Glutamatergic neuron (in vitro differentiated cells): ENCODE measurements at places on chromosomes 1 and 21.

GRCh38 chr1:50354813-50355212 is 68.4 kb downstream of the DMRTA2 start:
- no peak overlapping the region for H3K4me3 ChIP-seq
- H3K4me1 ChIP-seq = peaks cover 10% of the 10 kb centered on the region
- no peak for DNase-seq
- H3K36me3 ChIP-seq = peaks cover 14% of the 10 kb centered on the region
- H3K27ac ChIP-seq = no peak overlapping the region

GRCh38 chr1:94033849-94034248 is 87.1 kb downstream of the ABCA4 start:
- H3K4me1 ChIP-seq = peaks cover 1% of the 10 kb centered on the region
- DNase-seq = no peak
- H3K36me3 ChIP-seq = no peaks in the 10 kb centered on the region
- no peak overlapping the region for H3K4me3 ChIP-seq
- H3K27ac ChIP-seq = no peak overlapping the region

- no peak for DNase-seq
- no peak overlapping the region for H3K4me3 ChIP-seq
- no peak overlapping the region for H3K27ac ChIP-seq
- no peaks in the 10 kb centered on the region for H3K36me3 ChIP-seq
- H3K27me3 ChIP-seq = no peaks in the 10 kb centered on the region
Measured at GRCh38 chr1:79363430-79363829, 356.9 kb upstream of the ADGRL4 start.

DNA sequence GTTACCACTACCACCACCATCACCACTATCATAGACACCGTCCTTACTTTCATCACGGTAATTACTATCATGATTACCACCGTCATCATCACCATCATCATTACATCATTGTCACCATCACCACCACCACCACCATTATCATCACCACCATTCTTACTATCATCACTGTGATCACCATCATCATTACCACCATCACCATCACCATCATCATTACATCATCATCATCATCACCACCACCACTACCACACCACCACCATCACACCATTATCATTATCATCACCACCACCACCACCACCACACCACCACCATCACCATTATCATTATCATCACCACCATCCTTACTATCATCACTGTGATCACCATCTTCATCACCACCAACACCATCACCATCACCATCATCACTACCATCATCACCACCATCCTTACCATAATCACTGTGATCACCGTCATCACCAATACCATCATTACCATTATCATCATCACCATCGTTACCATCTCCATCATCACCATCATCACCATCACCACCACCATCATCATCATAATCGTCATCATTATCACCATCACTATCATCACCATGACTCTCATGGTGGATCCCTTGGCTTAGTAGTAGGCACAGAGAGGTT is 244.4 kb upstream of the C1orf174 start:
- no peak overlapping the region for H3K4me3 ChIP-seq
- no peaks in the 10 kb centered on the region for H3K36me3 ChIP-seq
- no peak overlapping the region for H3K27ac ChIP-seq
- H3K4me1 ChIP-seq = no peaks in the 10 kb centered on the region

GRCh38 chr1:230877146-230877923 is 9.0 kb upstream of the C1orf198 start:
- H3K4me1 ChIP-seq = peaks cover 6% of the 10 kb centered on the region
- DNase-seq = no peak
- H3K27ac ChIP-seq = no peak overlapping the region
- H3K4me3 ChIP-seq = no peak overlapping the region
- H3K36me3 ChIP-seq = no peaks in the 10 kb centered on the region
- H3K27me3 ChIP-seq = peaks cover 3% of the 10 kb centered on the region

DNA sequence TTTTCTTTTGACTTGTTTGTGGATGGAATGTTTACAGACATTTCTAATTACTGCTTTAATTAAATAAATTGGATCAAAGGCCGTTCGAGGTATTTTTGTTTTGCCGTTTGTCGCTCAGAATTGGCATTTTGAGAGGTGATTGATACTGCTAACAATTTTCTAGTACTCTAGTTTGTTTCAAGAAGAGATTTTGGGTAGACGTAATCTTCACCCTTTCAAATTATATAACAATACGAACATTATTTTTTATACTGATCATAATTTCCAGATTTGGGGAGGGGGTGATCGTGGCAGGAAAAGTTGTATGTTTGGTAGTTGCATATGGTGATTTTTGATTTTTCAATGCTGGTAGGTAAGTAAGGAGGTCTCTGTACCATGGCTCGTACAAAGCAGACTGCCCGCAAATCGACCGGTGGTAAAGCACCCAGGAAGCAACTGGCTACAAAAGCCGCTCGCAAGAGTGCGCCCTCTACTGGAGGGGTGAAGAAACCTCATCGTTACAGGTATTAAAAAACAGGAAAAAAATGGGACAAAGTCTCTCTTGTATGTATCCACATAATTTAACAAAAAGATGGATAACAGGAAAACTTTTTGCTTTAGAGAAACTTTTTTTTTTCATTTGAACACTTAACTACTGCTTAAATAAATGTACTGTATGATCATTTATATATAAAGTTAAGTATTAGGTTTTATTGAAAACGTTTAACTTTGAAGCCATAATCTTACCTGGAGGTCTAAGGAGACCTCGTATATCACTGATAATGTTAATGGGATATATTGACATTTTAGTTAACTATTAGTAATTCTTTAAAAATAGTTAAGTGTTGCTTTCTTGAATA is 1.7 kb downstream of the H3-3A start:
- no peaks in the 10 kb centered on the region for H3K36me3 ChIP-seq
- H3K4me1 ChIP-seq = peaks cover 38% of the 10 kb centered on the region
- H3K27me3 ChIP-seq = peaks cover 20% of the 10 kb centered on the region
- peak overlapping the region; percentile 98 for H3K27ac ChIP-seq

- peaks cover 7% of the 10 kb centered on the region for H3K4me1 ChIP-seq
- no peaks in the 10 kb centered on the region for H3K36me3 ChIP-seq
- peak overlapping the region; percentile 91 for H3K27ac ChIP-seq
- peak overlapping the region; percentile 100 for H3K4me3 ChIP-seq
- DNase-seq = peak; percentile 44
- H3K27me3 ChIP-seq = peaks cover 4% of the 10 kb centered on the region
Measured at GRCh38 chr1:26234644-26235370, 807 bp downstream of the CEP85 start.

- H3K27ac ChIP-seq = no peak overlapping the region
- no peak for DNase-seq
- no peaks in the 10 kb centered on the region for H3K36me3 ChIP-seq
- peaks cover 1% of the 10 kb centered on the region for H3K27me3 ChIP-seq
Measured at GRCh38 chr1:11963622-11964021, 16.6 kb upstream of the MFN2 start.

- H3K36me3 ChIP-seq = no peaks in the 10 kb centered on the region
- no peak overlapping the region for H3K4me3 ChIP-seq
- H3K4me1 ChIP-seq = no peaks in the 10 kb centered on the region
- DNase-seq = no peak
- H3K27me3 ChIP-seq = no peaks in the 10 kb centered on the region
Measured at GRCh38 chr1:94332952-94333351, 85.2 kb upstream of the ABCD3 start.

DNA sequence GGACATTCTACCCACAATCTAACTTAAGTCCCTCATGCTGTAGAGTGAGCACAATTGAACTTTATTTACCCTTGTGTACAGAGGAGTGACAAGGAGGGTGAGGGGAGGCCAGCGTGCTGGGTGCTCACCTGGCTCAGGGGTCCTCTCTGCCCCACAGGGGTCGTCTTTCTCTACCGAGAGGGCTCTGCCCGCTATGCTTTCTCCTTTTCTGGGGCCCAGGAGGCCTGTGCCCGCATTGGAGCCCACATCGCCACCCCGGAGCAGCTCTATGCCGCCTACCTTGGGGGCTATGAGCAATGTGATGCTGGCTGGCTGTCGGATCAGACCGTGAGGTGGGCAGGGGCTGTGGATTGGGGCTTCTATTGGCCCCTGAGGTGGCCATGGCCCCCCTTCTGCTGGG is 5.4 kb downstream of the BCAN start:
- DNase-seq = no peak
- peaks cover 21% of the 10 kb centered on the region for H3K4me1 ChIP-seq
- H3K27ac ChIP-seq = no peak overlapping the region
- no peak overlapping the region for H3K4me3 ChIP-seq
- H3K36me3 ChIP-seq = peaks cover 5% of the 10 kb centered on the region

GRCh38 chr1:100528871-100529270 is 9.1 kb upstream of the GPR88 start:
- no peak overlapping the region for H3K4me3 ChIP-seq
- H3K36me3 ChIP-seq = no peaks in the 10 kb centered on the region
- H3K4me1 ChIP-seq = peaks cover 10% of the 10 kb centered on the region
- H3K27me3 ChIP-seq = peaks cover 2% of the 10 kb centered on the region
- DNase-seq = no peak
- H3K27ac ChIP-seq = no peak overlapping the region

GRCh38 chr1:25049190-25049589 is 119.1 kb upstream of the RUNX3 start:
- H3K27ac ChIP-seq = peak overlapping the region; percentile 59
- H3K36me3 ChIP-seq = no peaks in the 10 kb centered on the region
- H3K4me1 ChIP-seq = peaks cover 13% of the 10 kb centered on the region
- H3K27me3 ChIP-seq = peaks cover 6% of the 10 kb centered on the region

DNA sequence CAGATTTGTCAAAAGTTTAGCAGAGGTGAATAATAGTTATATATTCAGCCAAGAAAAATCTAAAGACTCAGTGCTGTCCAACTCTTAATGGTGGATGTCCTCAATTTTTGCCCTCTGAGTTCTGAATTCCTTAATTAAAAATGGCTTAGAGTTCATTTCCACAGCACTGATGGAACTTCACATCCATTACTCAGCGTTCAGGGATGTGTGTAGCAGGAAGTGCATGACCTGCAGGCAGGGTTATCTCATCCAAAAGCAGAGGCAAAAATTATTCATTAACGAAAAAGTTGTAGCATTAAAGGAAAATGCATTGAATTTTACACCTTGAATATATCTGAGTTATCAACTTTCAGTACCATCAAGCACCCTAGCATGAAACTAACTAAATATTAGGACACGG is 96.7 kb downstream of the ZP4 start:
- H3K27me3 ChIP-seq = no peaks in the 10 kb centered on the region
- no peak overlapping the region for H3K4me3 ChIP-seq
- no peaks in the 10 kb centered on the region for H3K36me3 ChIP-seq
- no peak overlapping the region for H3K27ac ChIP-seq
- H3K4me1 ChIP-seq = peaks cover 2% of the 10 kb centered on the region
- no peak for DNase-seq

DNA sequence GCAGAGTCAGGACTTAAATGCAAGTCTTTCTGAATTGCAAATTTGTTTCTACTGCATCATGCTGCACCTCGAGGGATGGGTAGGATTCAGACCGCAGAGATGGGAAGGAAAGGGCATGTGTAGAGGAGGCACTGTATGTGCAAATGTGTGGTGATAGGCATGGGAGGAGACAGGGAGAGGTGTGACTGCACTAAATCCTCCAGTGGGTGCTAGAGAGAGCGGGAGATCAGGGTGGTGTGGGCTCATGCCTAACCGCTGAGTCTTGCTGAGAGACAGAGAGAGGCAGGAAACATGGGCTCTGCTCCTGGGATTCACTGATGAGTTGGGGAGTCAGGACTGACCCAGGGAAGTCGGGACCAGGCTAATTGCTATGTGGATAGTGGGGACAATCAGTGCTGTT is 61.1 kb downstream of the PTPRU start:
- H3K27me3 ChIP-seq = peaks cover 6% of the 10 kb centered on the region
- DNase-seq = peak; percentile 5
- no peaks in the 10 kb centered on the region for H3K4me1 ChIP-seq
- no peak overlapping the region for H3K4me3 ChIP-seq
- peaks cover 4% of the 10 kb centered on the region for H3K36me3 ChIP-seq

DNA sequence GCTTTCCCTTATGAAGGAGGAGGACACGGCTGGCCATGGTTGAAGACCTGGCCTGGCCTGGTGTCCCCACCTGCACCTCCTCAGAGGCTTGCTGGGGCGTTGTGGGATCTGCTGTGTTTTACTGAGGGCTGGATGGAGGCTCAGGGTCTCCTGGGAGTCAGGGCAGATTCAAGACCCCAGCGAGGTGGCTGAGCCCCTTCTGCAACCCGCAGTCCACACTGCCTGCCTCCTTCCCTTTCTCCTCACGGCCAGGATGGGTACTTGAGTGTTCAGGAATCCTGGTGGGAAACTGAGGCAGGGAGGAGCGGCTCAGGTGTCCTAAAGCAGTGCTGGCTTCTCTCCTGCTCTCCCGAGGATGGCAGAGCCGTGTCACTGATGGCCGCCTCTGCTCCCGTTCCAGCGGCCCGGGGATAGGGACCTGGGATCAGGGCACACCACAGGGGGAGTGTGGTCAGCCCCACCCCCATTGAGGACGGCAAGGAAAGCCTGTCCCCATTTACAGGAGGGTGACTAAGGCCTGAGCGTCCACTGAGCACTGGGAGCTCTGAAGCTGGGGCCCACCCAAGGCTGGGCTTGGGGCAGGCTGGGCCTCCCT is 47.5 kb downstream of the TRPM2 start:
- no peaks in the 10 kb centered on the region for H3K4me1 ChIP-seq
- H3K27ac ChIP-seq = no peak overlapping the region
- H3K36me3 ChIP-seq = no peaks in the 10 kb centered on the region
- H3K4me3 ChIP-seq = no peak overlapping the region
- DNase-seq = no peak

- H3K27me3 ChIP-seq = peaks cover under 1% of the 10 kb centered on the region
- H3K4me1 ChIP-seq = peaks cover 37% of the 10 kb centered on the region
- no peaks in the 10 kb centered on the region for H3K36me3 ChIP-seq
- no peak overlapping the region for H3K27ac ChIP-seq
- no peak for DNase-seq
Measured at GRCh38 chr1:225595974-225596551, 56.9 kb downstream of the ENAH start.

GRCh38 chr1:29521811-29522580 is 285.7 kb downstream of the PTPRU start:
- no peak overlapping the region for H3K4me3 ChIP-seq
- H3K27me3 ChIP-seq = peaks cover 8% of the 10 kb centered on the region
- DNase-seq = no peak

DNA sequence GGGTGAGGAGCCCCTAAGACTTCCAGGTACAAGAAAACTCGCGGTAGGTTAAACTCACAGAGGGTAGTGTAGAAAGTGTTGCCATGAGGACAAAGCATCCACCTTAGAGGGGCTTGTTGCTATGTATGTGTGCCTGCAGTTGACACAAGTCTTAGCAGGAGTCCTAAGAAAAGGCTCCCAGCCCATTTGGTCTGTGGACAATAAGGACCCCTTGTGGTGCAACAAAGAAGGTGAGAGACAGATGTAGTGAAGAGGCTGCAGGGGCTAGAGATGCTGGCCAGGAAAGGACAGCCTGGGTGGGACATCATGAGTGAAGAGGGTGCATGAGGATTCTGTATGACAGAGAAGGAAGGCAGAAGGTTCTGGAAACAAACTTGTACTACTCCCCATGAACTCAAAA is 36.3 kb upstream of the IL10 start:
- no peak overlapping the region for H3K27ac ChIP-seq
- H3K4me3 ChIP-seq = no peak overlapping the region
- no peaks in the 10 kb centered on the region for H3K36me3 ChIP-seq
- DNase-seq = no peak
